Tibial nerve (tissue), 4 donors: ENCODE measurements at places on chromosomes 3 and 15. TPM values are rescaled to one million over a fixed set of nuclear protein-coding genes. Genes with fewer than 3 reads are reported as not detected.

DNA sequence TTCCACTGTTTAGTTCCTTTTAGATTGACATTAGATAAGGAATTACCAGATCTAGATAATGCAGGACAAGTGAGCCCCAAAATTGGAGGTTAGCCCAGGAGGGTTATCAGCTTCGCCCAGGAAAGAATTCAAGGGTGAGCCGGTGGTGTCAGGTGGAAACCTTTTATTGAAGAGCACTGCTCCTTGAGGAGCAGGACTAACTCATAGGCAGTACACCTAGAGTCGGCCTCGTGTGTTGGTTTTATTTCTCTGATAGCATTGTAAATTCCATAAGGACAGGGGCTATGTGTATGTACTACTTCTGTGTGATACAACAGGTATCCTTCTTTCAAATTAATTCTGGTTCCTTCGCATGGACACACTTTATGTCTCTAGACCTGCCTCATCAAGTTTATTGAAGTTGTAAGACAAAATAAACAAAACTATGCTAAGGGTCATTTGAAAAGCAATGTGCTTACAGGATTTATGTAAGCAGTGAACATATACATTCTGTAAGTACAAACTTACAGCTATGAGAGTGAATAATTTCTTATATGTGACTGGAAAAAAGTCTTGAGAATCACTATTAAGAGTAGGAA, 57.2 kb downstream of the SNX4 start:
- no peak overlapping the region for H3K4me3 ChIP-seq
- no peaks in the 10 kb centered on the region for H3K4me1 ChIP-seq
- DNase-seq, result no peak
- no peak overlapping the region for H3K27ac ChIP-seq

- DNase-seq, result peak; percentile 39
- H3K36me3 ChIP-seq, result no peaks in the 10 kb centered on the region
- H3K4me1 ChIP-seq, result no peaks in the 10 kb centered on the region
- H3K27me3 ChIP-seq, result no peaks in the 10 kb centered on the region
- no peak overlapping the region for H3K4me3 ChIP-seq
Measured at GRCh38 chr15:69568173-69569009, 115.8 kb downstream of the RPLP1 start.

DNA sequence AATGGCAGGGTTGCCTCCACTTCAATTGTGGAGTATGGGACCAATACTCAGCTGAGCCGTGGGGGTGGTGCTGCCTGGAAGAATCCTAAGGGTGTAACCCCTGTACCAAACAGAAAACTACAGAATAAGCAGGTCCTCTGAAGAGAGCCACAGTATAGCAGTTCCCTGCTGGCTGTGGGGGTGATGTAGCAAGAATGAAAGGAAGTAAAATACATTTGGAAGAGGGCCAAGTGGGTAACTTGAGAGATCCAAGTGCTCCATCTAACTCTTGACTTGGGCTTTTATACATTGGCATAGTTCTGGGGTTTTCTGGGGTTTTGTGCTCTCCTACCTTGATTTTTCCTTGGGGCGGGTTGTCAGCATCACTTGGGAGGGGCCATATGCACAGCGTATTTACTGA, 341.4 kb downstream of the OTOL1 start:
- H3K4me1 ChIP-seq, result no peaks in the 10 kb centered on the region
- H3K4me3 ChIP-seq, result no peak overlapping the region
- DNase-seq, result no peak
- H3K27ac ChIP-seq, result no peak overlapping the region

DNA sequence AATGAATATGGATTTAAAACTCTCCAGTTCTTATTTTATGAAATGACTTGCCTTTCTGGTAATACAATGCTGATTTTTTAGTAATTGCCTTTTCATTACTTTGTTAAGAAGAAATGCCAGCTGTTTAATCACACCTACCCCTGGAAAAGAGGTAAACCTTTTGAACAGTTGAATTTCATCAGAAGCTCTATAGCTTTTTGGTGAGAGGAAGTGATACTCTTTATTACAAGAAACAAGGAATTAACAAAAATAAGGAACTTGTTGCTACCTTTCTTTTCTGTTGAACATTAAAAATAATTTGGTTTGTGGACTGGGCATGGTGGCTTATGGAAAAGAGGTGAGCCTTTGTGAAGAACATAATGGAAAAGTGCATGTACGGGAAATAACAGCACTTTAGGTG, 19.7 kb downstream of the BLOC1S6 start:
- no peaks in the 10 kb centered on the region for H3K27me3 ChIP-seq
- no peaks in the 10 kb centered on the region for H3K4me1 ChIP-seq
- H3K4me3 ChIP-seq, result no peak overlapping the region
- peaks cover 31% of the 10 kb centered on the region for H3K36me3 ChIP-seq
- H3K27ac ChIP-seq, result no peak overlapping the region
- no peak for DNase-seq

DNA sequence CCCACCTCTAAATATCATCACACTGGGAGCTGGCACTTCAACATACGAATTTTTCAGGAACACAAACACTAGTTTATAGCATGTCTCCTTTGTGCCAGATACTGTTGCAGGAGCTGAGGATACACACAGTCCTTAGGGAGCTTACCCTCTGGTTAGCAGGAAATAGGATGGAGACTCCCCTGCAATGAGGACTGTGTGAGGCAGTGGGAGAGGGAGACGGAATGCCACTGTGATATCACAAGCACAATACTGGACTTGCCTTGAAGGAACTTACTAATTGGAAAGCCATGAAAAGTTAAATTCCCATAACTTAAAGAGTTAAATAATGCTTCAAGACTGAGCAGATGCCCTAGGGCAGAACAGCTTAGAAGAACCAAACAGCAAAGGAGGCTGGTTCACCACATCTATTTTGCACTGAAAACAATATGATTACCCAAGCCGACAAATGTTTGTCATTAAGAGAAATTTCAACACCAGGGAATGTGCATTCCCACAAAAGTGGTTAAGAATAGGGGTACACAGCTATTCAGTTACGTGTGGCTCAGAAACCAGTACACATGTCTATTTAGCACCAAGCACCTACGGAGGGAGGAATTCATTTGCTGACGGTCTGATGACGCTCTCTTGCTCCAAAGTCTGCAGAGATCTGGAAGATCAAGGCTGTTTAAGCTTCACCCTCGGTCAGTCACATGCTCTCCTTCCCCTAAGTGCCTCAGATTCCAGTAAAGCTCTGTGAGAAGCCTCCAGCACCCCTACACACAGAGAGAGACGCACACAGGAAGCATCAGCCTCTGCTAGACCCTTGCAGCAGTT, 5.2 kb downstream of the TBC1D2B start:
- no peak for DNase-seq
- H3K27ac ChIP-seq, result peak overlapping the region; percentile 95
- H3K27me3 ChIP-seq, result no peaks in the 10 kb centered on the region
- H3K4me1 ChIP-seq, result peaks cover 64% of the 10 kb centered on the region
- H3K4me3 ChIP-seq, result no peak overlapping the region

- H3K4me1 ChIP-seq, result no peaks in the 10 kb centered on the region
- no peaks in the 10 kb centered on the region for H3K36me3 ChIP-seq
- H3K27ac ChIP-seq, result no peak overlapping the region
Measured at GRCh38 chr15:39497759-39498565, 82.9 kb upstream of the THBS1 start.

CCDC191 gene
- total RNA-seq, result 12.2 TPM

DNAJA4 gene
- 16.0 TPM for total RNA-seq
